ENCODE measurements at places on chromosomes 13 and 19.

DNA sequence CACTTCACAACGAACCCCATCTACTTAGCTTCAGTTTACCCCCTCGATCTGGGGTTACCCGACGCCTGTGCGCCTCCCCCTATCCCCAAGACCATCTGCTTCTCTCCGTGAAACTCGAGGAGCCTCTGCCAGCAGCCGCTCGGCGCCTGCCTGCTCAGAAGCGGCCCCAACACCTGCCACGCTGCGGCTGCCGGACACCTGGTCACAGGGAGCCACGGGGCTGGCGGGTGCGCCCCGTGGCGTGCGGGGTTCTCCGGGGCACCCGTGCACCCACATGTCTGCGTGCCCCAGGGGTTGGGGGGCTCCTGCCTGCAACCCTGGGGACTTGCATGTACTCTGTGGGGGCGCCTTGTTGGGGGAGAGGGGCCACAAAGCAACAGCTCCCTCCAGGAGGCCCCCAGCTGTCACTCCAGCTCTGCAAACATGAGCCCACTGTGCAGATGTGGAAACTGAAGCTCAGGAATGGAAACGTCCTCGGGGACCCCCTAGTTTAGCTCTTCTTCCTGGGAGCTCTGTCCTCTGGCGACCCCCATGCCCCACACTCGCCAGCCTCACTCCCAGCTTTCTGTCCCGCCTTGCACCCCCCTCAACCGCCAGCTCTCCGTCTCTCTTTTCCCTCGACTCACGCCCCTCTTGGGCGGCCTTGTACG, 7.0 kb upstream of the SEMA6B start:
- peak; percentile 62 for DNase-seq

GRCh38 chr13:94646904-94647303, 45.2 kb downstream of the GPR180 start:
- no peak for DNase-seq

GRCh38 chr13:51004918-51005460, 95.4 kb downstream of the RNASEH2B start:
- DNase-seq, result no peak

GRCh38 chr19:48991873-48992580, 1.1 kb downstream of the GYS1 start:
- DNase-seq, result no peak

DNA sequence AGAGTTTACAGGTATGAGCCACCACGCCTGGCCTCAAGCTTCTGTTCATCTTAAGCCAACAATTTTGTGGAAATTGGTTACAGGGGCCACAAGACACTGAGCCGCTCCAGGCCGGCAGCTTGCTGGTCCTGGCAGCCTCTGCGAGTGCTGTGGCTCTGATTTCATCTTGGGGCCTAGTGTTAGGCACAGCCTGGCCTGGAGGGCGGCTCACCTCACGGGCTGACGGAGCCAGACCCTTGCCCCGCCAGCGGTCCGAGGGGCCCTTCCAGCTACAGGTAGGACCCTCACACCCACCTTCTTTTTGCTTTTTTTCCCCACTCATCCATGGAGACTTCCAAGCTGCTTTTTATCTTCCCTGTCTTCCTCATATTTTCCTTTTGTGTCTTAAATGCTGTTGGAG, 8.6 kb downstream of the ZNF544 start:
- DNase-seq, result no peak

- no peak for DNase-seq
Observed at GRCh38 chr13:40668335-40668734, 1.9 kb upstream of the FOXO1 start.

DNA sequence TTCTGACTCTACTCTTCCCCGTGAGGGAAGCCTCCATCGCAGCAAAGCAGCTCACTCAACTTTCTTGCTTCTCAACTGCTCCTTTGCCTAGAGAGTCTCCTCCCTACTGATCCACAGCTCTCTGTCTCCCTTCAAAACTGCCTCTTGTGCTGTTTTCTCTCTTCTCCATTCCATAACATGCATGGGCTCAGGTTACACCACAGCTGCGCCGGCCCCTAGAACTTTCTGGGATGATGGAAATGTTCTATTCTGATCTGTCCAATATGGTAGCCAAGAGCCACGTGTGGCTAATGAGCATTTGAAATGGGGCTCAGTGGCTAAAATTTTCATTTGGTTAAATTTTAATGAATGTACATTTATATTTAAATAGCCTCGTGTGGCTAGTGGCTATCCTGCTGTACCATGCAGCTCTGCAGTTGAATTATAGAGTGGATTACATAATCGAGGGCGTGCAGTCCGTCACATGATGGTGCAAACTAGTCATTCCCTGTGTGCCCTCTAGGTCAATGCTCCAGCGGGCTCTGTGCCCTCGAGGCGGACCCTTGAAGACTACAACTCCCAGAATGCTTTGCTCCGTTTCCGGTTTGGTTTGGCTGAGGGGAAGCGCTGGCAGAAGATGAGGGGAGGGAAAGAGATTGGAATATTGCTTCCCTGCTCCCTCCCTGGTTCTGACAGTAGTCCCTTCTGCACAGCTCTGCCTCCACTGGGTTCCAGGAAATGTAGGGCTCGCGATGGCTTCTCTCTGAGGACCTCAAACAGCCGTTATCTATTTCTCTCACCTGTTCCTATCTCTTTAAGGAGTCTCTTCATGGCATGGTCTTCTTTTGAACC, 109.8 kb downstream of the CACNA1A start:
- no peak for DNase-seq

- no peak for DNase-seq
Observed at GRCh38 chr13:46586751-46587514, 34.0 kb downstream of the LRCH1 start.

- DNase-seq, result no peak
Observed at GRCh38 chr19:5058521-5059212, 89.8 kb downstream of the KDM4B start.

GRCh38 chr13:105918842-105919741, 616.4 kb downstream of the EFNB2 start:
- DNase-seq, result no peak

DNA sequence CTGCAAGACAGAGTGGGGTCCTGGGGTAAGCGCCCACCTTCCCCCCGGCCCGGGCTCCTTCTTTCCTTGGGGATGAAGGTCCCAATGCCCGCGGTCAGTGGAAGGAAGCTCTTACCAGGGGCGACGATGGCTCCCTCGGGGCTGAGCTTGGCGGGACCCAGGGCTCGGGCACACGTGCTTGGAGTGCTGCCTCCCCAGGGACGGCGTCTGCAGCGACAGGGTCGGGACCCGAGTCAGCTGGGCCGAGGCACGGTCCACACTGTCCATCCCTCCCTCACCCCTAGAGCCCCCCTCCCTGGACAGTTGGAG, 3.5 kb downstream of the JSRP1 start:
- DNase-seq, result no peak

All from NCI-H1105 (cell line).